ENCODE measurements at places on chromosomes 3 and 15. TPM values are rescaled to one million over a fixed set of nuclear protein-coding genes. Genes with fewer than 3 reads are reported as not detected.

KNG1 gene
- polyA plus RNA-seq = not detected

ZKSCAN7 gene
- polyA plus RNA-seq = 4.5 TPM

PAQR5 gene
- not detected for polyA plus RNA-seq

GOLGA6B gene
- not detected for polyA plus RNA-seq

HYKK gene
- polyA plus RNA-seq = not detected

IL12A gene
- polyA plus RNA-seq = 0.27 TPM

ZNF385D gene
- not detected for polyA plus RNA-seq

Data from immature natural killer cell (primary cell).